ENCODE measurements at places on chromosomes 3 and 15.

DNA sequence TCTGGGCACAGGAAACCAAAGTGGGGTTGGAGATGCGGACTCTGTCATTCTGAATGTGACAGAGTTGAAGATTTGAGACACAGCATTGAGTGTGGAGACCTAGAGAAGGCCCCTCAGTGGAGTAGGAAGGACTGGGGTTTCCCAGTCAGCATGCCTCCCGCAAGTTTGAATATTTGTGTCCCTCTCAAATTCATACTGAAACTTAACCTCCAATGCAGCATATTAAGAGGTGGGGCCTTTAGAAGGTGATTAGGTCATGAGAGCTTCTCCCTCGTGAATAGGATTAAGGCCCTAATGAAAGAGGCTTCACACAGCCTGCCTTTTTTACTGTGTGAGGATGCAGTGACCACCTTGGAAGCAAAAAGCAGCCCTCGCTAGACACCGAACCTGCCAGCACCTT is 8.0 kb downstream of the HDDC3 start:
- DNase-seq: peak; percentile 44

DNA sequence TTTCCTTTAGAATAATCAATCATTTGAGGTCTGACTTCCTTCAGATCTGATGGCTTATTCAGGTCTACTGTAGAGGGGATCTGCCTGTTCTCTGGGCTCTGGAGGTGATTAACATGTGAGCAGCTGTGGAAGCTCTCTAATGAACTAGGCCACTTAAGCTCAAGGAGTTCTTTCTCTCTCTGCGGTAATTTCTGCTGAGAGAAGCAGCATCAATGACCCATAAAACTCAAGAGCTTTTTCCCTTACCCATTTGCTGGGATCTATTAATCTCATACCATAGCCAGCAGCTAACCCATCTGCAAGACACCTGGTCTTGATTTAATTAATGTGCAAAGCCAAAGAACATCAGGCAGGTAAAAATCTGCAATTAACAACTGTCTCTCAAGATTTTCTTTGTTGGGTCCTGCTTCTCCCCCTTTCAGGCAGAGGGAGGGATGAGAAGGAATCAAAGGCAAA is 73.2 kb upstream of the DLG1 start:
- DNase-seq: no peak

GRCh38 chr3:26100176-26100575 is 310.3 kb downstream of the OXSM start:
- DNase-seq: no peak

- no peak for DNase-seq
Measured at GRCh38 chr3:128508852-128509251, 15.9 kb upstream of the GATA2 start.

DNA sequence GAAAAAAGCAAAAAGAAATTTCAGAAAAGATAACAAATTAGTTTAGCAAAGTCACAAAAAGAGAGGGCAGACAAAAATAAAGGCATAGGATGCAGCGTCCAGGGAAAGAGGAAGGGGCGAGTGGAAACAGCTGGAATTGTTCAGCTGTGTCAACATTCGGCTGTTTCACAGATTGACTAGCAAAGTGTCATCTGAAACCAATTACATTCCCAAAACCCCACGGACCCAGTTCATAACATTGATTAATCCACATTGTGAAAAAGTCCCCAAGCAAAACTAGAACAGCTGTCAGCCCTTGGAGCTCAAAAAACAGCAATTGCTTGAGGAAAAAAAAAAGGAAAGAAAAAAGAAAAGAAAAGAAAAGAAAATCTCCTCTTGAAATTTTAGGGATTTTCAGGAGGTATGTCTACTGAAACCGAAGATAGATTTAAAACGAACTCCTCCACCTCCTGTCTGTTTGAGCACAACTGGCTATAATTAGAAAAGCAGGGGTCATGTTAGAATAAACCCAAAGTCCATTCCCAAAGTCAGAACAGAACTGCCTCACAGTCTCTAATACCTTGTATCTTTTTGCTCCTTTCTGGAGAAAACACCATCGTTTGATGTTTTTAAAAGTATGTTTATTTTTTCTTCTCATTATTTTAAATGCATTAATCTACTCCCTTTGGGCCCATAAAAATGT is 159.6 kb downstream of the RORA start:
- DNase-seq: no peak

DNA sequence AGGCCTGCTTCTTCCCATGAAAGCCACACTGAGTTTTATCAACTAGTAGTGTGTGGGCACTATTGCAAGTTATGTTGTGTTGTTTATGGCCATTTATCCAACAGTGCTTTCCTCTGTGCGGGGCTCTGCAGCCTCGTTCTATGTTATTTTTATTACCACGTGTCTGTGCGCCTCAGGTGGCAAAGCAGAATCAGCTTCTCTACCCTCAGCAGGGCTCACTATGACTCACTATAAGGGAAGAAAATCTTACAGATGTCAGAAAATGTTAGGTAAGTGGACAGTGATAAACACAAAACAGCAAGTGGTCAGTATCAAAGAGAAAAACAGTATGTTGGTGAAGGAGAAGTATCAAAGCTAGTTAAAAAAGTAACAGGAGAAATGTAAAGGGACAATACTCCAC is 61.4 kb downstream of the MOBP start:
- no peak for DNase-seq

DNA sequence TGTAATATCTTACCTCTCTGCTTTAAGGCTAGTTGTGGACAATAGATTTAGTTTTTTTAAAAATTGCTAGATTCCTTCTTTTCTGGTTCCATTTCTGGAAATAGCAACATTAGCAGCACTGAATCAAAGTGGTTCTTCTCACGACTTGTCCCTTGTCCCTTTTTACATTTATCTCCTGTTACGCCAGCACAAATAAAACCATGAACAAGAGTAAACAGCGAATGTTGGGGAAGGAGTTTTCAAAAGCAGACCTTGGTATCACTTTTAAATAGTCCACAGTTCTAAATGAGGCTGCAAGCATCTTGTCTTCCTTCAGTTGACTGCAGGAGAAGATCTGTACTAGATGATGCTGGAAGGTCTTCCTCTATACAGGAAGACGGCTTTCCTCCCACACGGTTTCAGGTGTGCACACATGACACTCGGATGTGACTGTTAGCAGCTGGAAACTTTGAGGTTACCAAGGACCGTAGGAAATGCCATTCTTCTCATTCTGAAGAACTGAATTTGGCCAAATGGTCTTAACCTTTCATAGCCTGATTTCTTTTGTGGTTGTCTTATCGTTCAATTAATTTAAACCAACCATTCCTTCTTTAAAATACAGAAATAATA is 251.0 kb upstream of the ICE2 start:
- no peak for DNase-seq

- DNase-seq: no peak
Measured at GRCh38 chr3:112199622-112200316, 66.7 kb upstream of the GCSAM start.

DNA sequence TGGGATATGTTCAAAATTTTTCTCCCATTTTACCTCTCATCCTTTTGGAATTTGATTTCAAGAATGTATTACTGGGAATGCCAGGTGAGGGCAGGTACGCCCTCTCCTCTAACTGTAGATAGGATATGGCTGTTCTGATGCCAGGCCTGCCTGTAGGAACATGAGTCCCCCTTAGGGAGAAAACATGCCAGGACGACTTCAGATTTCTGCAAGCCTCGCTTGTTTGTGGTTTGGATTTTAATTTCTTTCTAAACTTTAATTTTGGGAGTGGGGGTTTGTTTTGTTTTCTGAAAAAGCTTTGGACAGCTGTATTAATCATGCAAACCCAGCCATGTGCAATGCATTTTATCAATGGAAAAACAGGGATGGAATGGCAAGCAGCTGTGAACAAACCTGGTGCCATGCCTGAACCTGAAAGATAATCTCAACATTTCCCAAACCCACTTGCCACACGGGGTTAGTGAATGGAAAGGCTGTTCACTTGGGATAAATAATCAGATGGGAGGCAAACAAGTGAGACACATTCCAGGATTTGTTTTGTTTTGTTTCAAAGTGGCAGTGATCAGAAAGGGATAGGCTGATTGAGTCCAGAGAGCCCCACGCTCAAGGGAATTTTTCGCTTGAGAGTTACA is 207.6 kb downstream of the GAP43 start:
- DNase-seq: no peak

GRCh38 chr3:196563721-196564225 is 4.6 kb downstream of the WDR53 start:
- no peak for DNase-seq

- DNase-seq: no peak
Measured at GRCh38 chr3:65772758-65773157, 266.0 kb downstream of the MAGI1 start.

DNA sequence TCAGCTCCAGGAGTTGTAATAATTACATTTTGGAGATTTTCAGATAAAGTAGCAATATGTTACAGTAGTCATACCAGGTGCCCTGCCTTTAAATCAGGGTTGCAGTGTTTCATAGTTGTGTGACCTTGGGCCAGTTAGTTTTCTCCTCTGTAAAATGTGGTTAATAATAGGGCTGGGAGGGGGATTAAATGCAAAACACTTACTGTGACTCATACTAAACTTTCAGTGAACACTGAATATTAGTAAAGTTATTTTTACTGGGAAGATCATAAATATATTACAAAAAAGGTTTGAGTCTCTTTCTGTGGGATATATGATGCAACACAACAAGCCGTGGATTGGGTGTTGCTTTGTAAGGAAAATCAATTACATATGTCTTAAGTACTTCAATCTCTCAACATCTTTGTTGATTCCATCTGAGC is 1.1 kb upstream of the EBLN2 start:
- DNase-seq: no peak

DNA sequence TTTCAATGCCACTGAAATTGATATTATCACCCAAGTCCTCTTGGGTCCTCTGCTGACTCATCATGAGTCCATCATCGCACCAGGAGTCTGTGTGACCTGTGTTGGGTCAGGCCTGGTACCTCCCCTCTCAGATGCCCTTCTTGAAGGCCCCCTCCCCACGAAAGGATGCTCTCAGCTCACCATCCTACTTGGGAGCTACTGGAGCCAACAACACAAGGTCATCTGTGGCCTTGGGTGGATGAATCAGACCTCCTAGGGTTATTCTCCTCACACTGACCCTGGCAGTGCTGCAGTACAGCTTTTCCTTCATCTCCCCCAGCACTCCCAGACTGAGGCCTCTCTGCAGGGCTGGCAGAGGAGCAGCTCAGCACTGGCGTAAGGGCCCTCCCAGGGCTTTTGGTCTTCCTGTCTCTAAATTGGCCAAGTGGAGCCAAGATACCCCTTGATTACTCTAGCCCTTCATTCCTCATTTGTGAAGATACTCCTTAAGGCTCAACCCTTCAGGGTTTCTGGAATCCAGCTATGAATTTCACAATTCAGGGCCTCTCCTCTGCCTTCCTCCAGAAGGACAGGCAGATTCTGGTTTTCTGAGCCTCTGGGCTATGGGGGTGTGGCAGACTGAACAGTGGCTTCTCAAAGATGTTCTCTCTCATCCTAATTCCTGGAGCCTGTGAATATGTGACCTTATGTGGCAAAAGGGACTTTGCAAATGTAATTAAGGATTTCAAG is 80.7 kb upstream of the GSK3B start:
- DNase-seq: no peak

GRCh38 chr3:45701172-45701867 is 12.1 kb downstream of the SACM1L start:
- no peak for DNase-seq

DNA sequence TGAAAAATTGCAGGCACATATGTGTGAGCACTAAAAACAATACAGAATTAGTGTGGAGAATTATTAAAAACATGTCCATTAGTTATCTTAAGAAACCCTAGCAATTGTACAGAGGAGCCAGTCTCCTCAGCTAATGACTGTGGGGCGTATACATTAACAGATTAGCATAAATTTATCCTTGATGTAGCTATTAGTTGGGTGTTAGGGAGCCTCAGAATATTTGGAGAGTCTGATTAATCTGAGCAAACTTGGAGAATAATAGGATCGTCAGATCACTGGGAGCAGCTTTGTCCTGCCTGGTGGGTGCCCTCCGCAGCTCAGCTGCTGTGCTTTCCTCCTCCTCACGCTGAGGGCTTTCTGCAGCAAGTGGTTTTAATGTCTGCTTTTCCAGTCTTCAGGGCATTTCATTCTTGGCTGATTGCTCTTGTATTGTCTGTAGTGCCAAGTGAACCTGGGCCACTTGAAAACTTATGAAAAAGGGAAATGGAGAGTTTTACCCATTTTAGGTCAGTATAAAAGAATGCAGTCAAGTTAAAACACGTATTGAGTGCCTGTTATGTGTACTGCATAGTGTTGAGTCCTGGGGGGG is 417.4 kb upstream of the SEMA6D start:
- no peak for DNase-seq

- DNase-seq: no peak
Measured at GRCh38 chr15:50053055-50053856, 65.8 kb downstream of the ATP8B4 start.

Data from GM19239 (cell line).